GM13976 (cell line): ENCODE measurements at places on chromosomes 13 and 19.

DNA sequence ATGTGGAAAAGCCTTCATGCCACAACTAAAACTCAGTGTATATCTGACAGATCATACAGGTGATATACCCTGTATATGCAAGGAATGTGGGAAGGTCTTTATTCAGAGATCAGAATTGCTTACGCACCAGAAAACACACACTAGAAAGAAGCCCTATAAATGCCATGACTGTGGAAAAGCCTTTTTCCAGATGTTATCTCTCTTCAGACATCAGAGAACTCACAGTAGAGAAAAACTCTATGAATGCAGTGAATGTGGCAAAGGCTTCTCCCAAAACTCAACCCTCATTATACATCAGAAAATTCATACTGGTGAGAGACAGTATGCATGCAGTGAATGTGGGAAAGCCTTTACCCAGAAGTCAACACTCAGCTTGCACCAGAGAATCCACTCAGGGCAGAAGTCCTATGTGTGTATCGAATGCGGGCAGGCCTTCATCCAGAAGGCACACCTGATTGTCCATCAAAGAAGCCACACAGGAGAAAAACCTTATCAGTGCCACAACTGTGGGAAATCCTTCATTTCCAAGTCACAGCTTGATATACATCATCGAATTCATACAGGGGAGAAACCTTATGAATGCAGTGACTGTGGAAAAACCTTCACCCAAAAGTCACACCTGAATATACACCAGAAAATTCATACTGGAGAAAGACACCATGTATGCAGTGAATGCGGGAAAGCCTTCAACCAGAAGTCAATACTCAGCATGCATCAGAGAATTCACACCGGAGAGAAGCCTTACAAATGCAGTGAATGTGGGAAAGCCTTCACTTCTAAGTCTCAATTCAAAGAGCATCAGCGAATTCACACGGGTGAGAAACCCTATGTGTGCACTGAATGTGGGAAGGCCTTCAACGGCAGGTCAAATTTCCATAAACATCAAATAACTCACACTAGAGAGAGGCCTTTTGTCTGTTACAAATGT is 16.4 kb downstream of the ZNF175 start:
- DNase-seq = no peak

- DNase-seq = no peak
These were observed 1872.9 kb upstream of the PCDH20 start for GRCh38 chr13:63288576-63288975.

DNA sequence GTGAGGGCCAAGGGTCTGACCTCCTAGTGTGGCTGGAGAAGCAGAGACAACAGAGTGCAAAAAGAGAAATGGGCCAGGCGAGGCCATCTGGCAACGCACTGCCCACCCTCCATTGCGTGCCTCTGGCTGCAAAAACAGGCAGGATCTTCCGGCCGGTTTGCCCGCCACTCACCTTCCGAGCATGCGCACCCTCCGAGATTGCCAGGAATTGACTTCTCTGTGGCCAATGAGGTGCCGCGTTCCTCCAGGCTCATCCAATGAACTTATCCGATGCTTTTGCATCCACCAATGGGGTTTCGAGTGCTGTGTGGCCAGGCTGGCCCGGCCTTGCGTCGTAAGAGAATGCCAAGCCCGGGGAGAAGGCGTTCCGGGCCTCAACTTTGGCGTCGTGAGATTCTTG is at the start of gene TEX101:
TEX101 (plus strand) TSS at position 337 of the 400 bp plus-strand sequence. CDS start 1,030 bp downstream, outside the sequence.
- DNase-seq = no peak

DNA sequence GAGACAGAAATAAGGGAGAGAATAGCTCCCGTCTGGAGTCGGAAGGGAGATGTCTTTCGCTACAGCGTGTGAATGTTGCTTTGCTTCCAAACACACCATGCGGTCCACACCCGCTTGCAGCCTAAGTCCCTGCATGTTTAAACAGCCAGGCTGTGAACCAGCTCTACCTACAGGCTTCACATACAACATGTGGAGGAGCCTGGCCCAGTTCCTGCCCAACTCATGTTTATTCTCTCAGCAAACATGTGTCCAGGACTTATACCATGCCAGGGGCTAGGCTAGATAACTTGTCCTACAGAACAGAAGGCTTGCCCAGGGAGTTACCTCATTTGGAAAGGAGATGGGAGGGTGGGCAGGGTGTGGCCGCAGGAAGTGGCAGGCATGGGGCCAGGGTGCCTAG is 181.5 kb downstream of the FOXO1 start:
- peak; percentile 16 for DNase-seq

DNA sequence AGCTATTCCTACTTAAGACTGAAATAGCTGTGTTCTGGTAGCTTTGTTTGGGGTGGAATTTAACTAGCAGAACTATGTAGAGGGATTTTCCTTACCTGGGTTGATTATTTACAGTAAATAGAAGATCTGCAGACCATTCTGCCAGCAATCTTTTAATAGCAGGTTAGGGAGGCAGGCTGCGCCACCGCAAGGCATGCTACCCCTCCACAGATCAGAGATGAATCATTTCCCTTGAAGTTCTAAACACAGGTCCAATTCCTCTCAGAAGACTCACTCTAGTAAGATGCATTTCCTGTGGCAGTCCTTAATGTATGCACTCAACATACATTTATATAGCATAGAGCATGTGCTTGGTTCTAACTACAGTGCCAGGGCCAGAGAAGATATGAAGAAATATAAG is 109.0 kb downstream of the TNFRSF19 start:
- no peak for DNase-seq

- DNase-seq = no peak
These were observed 410.0 kb downstream of the FGF9 start for GRCh38 chr13:22080832-22081231.

DNA sequence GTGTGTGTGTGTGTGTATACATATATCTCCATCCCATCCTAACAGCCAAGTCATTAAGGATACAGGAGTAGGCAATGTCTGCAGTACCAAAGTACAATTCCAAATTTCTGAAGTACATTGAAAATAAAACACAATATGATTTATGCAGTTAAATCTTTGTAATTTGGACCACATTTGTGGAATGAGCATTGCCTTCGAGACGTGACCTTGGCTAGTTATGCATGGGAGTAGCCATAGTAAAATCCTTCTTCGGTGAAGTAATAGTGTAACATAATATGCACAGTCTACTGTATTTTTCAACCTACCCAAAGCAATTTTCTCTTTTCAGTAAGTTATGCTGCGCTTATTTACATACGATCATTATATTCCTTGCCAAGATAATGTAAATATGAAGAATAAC is 665.7 kb upstream of the GPC6 start:
- no peak for DNase-seq

DNA sequence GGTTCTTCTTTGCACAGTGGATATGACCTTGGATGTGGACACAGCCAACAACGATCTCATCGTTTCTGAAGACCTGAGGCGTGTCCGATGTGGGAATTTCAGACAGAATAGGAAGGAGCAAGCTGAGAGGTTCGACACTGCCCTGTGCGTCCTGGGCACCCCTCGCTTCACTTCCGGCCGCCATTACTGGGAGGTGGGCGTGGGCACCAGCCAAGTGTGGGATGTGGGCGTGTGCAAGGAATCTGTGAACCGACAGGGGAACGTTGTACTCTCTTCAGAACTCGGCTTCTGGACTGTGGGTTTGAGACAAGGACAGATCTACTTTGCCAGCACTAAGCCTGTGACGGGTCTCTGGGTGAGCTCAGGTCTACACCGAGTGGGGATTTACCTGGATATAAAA is 9.4 kb downstream of the RFPL4AL1 start:
- no peak for DNase-seq

- DNase-seq = no peak
These were observed 1.3 kb downstream of the ALG5 start for GRCh38 chr13:36997716-36998427.

DNA sequence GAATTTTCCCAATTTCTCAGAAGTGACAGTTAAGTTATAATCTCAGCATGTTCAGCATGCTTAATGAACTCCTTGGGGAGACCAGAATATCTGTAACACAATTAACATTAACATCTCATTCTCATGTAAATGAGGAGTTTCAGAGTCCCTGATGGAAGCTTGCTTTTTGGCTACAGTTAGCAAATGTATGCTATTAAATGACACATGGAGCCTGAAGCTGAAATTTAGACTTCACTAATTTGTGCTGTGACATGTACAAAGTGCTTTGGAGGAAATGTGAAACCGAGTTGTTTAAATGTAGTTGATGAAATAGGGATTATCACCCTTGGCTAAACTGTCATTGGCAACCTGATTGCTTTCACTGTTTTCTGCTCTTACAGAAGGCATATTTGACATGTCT is 2265.1 kb upstream of the PCDH20 start:
- no peak for DNase-seq

- DNase-seq = no peak
These were observed 68.8 kb downstream of the TSHZ3 start for GRCh38 chr19:31280287-31281006.

DNA sequence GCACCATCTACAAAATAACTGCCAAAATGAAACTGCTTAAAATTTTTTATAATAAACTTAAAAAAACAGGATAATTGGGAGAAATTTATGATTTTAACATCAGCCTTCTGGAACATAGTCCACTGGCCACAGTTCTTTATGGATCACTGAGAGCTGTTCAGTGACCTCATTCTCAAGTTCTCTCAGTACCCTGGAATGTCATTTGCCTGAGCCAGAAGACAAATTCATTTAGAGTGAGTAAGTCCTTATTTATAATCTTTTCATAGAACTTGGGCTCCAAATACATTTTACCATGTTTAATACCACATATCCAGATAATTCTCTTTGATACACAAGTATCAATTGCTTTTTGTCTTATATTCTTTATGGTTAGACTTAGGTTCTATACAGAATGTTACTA is 87.6 kb downstream of the CAB39L start:
- DNase-seq = no peak

DNA sequence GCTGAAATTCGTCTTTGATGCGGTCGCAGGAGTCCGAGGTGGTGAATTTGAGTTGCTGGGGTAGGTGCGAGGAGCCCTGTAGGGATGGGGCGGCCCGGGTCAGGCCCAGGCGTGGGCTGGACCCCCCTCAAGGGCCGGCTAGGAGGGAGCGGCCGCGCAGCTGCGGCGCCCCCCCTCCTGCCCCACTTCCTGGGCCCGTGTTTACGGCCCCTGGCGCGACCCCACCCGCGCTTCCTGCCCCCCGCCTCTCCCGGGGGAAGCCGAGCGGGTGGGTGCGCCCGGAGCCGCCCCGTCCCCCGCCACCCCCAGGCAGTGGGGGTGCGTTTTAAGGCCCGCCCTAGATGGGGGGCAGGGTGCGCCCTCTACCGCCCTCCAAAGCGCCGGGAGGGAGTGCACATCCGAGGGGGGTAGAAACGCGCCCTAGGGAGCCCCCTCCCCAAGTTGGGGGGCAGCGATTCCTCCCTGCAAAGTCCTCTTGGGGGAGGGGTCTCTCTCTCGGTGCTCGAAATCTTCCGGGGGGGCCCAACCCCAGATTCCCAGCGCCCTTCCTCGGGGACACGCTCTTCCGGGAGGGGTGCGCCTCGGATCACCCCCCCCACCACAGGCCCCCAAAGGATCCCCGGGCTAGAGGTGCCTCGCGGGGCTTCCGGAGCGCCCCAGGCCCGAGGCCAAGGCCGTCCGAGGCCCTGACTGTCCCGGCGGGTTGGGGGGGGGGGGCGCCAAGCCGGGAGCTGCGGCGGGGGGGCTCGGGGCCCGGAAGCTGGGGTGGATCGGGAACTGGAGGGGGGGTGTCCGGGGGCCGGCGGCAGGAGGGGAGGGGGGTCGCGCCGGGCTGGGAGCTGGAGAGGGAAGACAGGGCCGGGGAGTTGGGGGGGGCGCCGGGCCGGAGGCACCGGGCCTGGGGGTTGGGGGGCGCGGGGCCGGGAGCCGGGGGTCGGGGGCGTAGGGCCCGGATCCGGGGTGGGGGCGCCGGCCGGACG is 823 bp downstream of the TLE5 start:
- peak; percentile 86 for DNase-seq

DNA sequence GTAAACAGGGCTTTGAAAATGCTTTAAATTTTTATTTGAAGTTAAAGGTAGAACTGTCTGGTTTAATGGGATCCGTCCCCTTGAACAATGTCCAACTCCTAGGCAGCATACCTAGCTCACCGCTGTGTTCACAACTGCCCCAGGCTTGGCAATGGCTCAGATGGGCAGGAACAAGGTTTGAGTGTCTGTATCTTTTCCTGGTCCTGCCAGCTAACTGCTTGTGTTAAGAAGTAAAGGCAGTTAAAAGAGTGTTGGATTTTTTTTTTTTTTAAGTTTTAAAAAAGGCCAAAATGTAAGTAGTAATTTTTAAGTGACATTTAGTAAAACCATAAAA is 66.7 kb upstream of the FNDC3A start:
- DNase-seq = no peak

GRCh38 chr13:30818323-30818960 is 83.1 kb downstream of the ALOX5AP start:
- no peak for DNase-seq

DNA sequence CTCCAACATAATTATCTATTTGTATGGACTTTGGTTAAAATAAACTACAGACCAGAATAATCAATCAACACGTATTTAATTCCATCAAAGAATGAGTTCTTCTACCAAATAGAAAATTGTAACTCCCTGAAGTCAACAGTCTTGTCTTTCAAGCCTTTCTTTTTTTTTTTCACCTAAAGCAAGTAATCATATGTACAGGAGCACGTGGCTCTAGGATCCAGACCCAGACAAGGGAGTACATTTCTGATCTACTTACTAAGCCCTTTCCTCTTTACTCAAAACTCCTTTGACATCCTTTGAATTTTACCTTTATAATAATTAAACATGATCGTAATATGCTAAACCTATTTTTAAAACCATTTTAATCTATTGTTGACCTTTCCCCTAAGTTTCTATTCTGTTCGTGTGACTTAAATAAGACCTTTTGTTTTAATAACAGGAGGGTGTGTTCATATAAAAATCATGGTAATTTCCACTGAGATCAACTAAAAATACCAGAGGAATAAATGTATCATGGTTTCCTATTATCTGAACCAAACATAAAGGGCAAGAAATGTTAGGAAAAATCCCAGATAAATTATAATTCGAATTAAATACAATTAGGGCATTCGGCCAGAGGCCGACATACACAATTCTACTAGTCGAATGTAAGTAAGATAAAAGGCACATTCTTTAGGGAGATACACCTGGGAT is 1.7 kb downstream of the SLC7A1 start:
- no peak for DNase-seq

GRCh38 chr13:31372454-31372853 is 172.7 kb downstream of the B3GLCT start:
- no peak for DNase-seq

- no peak for DNase-seq
These were observed 12.9 kb upstream of the RNF113B start for GRCh38 chr13:98189841-98190505.

DNA sequence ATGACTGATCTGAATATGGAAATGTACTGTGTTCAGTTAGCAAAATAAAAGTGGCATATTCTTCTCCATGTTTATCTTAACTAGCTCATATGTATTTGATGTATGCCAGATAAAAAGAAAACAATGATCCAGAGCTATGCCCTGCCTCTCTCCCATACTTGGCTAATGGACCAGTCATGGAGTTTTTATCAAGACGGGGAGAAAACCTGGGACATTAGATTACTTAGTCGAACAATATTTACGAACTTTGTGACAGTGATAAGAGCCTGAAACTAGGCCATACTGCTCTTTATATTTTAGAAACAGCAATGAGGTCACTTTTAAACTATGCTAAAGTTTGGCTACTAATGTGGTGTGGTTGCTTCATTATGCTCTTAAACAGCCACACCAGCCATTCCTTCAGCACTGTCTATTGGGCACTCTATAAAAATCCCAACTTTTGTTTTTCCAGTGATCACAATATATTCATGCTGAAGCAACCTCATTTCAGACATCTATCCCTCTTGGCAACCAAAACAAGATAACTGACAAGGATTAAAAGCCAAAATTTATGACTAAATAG is 265.0 kb downstream of the FGF14 start:
- no peak for DNase-seq
